Left colon (tissue), 2 donors: ENCODE measurements at places on chromosomes 11 and 22. TPM values are rescaled to one million over a fixed set of nuclear protein-coding genes. Genes with fewer than 3 reads are reported as not detected.

GRCh38 chr22:30485362-30485988, 13.7 kb upstream of the SEC14L3 start:
- DNase-seq = peak; percentile 36

Gene WT1
- not detected for total RNA-seq

- DNase-seq = no peak
Measured at GRCh38 chr11:91394073-91394726, 830.4 kb upstream of the FAT3 start.

- no peak for DNase-seq
Measured at GRCh38 chr22:39306456-39307361, 12.7 kb downstream of the RPL3 start.

GRCh38 chr22:47205554-47205953, 443.1 kb downstream of the TBC1D22A start:
- DNase-seq = no peak

- peak; percentile 70 for DNase-seq
Measured at GRCh38 chr22:38504731-38505540, 1.2 kb downstream of the DDX17 start.

Gene SYT7
- 24.1 TPM for total RNA-seq

Gene CLCF1
- total RNA-seq = 2.2 TPM

DNA sequence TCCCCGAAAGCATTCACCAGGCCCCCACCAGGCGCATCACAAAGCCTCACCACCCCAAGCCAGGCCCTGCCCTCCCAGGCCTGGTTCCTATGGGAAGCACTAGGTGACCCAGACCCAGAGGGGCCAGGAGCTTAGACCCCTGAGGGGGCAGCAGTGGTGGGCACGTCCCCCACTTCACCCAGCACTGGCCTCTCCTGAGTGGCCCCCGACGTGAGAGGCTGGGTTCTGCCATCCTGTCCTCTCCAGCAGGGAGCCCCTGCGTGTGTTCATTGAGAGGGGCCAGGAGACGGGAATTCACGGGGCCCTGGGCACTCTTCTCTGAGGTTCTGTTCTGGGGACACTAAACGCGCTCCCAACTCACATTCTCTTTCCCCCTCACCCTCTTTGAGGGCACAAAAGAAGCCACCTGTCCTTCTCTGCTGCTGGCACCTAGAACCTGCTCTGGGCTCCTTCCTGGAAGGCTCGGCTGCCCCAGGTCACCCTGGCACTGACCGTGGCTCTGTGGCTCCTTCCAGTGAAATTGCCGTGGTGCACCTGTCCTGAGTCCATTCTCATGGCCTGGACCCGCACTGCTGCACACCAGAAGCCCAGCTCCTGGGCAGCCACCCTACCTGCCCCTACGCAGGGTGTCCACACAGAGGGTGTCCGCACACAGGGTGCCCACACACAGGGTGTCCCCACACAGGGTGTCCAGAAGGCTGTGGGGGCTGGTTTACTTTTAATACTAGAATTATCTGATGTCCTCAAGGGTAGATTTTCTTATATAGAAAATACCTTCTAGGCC, 12.2 kb downstream of the PTDSS2 start:
- no peak for DNase-seq
